ENCODE measurements at places on chromosomes 5 and 9. TPM values are rescaled to one million over a fixed set of nuclear protein-coding genes. Genes with fewer than 3 reads are reported as not detected.

- peak; percentile 91 for DNase-seq
These were observed 18.2 kb upstream of the WDR38 start for GRCh38 chr9:124835026-124835557.

GRCh38 chr9:131320031-131320685 lies 30.6 kb downstream of the PLPP7 start:
- DNase-seq = peak; percentile 75

DNA sequence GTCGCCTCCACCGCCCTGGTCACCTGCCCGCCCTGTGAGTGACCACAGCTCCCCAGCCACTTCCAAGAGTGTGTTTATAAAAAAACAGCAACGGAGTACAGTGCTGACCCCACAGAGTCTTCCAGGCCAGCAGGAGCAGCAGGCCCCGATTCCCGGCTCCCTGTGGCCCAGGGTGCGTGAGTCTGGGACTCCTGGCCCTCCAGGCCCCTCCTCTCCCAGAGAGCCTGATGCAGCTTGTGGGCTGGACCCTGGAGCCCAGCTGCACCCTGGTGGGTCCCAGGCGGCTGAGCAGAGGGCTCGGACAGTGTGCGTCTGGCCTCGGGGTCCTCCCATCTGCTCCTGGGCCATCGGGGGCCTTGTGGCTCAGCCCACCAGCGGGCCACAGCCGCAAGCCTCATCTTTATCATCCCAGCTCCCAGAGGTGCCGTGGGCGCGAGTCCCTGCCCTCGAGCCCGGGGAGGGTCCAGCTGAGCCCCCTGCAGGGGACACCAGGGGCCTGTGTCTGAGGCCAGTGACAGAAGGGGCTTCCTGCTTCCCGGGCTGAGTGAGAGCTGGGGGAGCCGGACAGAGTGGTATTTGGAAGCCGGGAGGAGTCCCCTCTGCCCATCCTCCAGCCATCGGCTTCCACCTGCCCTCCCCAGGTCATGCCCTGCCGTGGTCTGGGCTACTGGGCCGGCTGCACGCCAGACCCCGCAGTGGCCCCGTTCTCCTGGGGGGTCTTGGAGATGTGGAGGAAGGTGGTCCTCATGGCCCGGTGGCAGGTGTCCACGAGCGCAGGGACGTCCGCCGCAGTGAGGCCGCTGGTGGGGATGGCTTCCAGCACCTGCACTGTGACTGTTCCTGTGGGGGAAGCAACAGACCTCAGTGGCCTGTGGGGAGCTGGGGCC lies 10.6 kb downstream of the EGFL7 start:
- DNase-seq = no peak

DNA sequence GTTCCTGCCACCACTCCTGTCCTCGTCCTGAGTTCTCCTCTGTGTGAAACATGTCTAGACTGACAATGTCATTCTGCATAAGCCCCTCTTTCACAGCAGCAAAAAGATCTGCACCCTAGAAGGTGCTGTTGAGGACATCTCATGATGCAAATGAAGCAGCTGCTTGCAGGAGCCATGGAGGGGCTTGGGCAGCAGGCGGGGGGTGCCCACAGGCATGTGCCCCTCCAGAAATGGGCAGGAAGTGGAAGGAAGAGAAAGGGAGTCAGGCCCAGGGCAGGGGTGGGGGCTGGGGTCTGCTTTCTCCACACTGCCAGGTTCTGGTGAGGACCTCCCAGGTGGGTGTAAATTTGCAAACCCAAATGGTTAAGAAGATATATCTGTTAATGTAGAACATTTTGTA lies 54.5 kb upstream of the KCNMB1 start:
- DNase-seq = no peak

DNA sequence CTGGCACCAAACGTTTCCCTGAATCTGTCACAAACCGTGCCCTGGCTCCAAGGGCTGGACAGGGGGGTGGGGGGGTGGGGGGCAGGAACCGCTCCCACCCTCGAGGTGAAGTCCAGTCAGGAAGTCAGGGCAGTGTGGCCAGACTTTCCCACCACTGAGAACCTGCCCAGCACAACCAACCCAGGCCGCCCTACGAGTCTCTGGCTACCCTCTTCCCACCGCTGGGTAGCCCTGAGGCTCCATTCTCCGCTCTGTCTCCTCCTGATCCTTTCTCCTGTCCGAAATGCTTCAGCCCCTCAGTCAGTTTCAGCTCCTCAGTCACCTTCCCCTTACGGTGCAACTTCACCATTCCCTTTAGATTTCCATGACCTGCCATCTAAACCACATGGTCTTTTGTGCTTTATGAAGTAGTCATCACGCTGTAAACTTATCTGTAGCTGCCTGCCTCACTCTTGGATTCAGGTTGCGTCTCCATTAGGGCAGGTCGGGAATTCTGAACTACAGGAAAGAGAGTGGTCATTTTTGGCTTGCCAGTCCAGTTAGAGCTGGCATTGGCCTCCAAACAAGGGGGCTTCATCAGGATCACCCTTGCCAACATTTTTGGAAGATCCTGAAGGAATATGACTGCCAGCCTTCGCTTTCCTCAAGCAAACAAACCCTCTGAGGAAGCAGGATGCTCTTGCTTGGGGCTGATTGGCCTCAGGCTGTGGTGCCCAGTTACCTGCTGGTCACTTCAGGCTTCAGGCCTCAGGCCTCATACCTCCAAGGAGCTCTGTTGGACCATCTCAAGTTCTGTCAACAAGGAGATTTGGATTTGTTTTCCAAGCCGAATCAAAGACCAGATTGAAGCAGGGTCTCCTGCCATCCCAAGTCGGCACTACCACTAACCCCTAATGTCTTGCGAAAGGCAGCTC lies 794 bp upstream of the DCAF12 start:
- no peak for DNase-seq

- DNase-seq = no peak
These were observed 31.1 kb downstream of the PCSK5 start for GRCh38 chr9:75921391-75922127.

- DNase-seq = no peak
These were observed 85.8 kb downstream of the SECISBP2 start for GRCh38 chr9:89404074-89404473.

CXCL14 gene
- polyA plus RNA-seq = 0.22 TPM

PHF24 gene
- polyA plus RNA-seq = 0.06 TPM

TTLL11 gene
- 9.5 TPM for polyA plus RNA-seq

NR2F1 gene
- 0.46 TPM for polyA plus RNA-seq

CARTPT gene
- not detected for polyA plus RNA-seq

Measured in heart left ventricle (tissue), 16 donors.